ENCODE measurements at places on chromosomes 13 and 19.

- DNase-seq: no peak
Measured at GRCh38 chr13:29943686-29944085, 93.3 kb upstream of the UBL3 start.

DNA sequence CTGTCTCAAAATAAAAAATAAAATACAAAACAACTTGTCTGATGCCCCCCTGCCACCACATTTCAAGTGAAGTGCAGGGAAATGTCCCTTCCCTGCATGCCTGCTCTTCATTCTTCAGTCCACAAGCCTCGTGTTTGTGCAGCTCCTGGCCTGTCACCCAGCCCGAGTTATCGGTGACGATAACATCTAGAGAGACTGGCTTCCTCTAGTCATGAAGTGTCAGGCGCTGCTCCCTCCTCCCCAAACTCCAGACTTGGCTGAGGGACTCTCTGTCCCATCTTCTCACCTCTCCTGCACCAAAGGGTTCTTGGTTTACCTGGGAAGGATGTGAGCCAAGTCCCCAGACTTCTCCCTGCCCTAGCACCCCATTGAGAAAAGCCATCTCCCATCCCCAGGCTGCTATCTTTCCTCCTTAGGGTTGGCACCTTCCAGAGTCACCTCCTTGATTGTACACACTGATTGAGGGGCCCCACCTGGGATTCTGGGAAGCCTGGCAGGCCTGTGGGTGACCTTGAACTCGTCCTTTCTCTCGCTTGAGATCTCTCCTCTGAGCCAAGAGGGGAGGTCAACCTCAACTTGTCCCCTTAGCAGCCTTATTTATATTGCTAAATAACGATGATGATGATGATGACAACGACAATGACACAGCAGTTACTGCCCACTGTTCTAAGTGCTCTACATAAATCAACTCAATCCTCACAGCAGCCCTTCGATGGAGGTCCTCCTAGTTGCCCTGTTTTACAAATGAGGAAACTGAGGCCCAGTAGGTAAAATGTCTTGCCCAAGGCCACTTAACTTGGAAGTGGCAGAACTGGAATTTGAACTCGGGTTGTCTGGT, 13.1 kb upstream of the PLAUR start:
- DNase-seq: no peak

DNA sequence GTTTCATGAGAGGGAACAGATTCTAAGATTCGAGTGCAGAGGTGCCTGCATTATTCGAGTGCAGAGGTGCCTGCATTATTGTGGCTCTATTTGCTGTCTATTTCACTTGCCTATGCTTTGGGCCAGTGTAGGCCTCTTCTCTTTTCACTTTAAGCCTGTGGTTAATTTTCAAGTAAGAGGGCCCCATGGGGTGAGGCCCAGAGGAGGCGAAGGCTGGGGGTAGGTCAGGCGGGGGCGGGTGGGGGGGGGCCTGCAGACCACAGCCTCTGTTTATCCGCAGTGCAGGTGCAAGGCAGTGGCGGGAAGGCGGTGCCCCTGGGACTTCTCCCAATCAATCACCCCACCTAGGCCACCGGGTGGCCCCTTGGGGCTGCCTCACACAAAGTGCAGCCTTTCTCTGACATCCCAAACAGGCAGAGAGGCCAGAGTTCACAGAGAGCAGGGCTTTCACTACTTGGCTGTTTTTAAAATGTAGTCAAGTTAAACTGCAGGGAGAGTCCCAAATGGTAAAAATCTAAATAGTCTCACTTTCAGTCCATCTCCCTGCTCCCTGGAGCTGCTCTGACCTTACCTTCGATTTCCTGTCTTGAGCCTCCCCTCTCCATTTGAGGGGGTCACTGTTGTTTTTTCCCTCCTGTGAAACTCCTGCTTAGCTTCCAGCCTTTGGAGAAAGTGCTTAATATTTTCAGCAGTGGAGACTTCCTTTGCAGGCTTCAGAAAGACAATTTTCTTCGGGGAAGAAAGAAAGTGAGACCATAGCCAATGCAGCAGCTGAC, 249.0 kb downstream of the DLEU7 start:
- DNase-seq: no peak

DNA sequence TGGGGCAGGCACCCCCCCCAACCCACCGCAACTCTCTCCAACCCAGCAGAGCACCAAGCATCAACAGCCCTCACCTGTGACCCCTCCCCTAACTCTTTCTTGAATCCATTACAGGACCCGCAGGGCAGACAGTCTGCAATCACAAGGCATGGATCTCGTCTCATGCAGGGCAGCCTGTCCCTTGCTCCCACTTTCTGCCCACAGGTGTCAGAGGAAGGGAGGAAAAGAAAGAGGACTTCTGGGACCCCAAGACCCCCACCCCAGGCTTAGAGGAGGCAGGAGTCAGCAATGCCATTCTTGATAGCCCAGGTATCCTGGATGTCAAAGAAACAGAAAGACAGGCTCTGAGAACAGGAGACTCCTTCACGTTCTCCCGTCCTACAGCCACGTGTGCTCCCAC, 47.4 kb upstream of the TUBGCP3 start:
- DNase-seq: no peak

- DNase-seq: no peak
Measured at GRCh38 chr19:39843919-39844793, 2.0 kb downstream of the FBL start.

- DNase-seq: no peak
Measured at GRCh38 chr13:103195762-103196161, 129.5 kb upstream of the SLC10A2 start.

GRCh38 chr19:11797491-11797890, 832 bp upstream of the ZNF491 start:
- DNase-seq: no peak

- no peak for DNase-seq
Measured at GRCh38 chr19:31962561-31962996, 382.8 kb upstream of the ZNF507 start.

DNA sequence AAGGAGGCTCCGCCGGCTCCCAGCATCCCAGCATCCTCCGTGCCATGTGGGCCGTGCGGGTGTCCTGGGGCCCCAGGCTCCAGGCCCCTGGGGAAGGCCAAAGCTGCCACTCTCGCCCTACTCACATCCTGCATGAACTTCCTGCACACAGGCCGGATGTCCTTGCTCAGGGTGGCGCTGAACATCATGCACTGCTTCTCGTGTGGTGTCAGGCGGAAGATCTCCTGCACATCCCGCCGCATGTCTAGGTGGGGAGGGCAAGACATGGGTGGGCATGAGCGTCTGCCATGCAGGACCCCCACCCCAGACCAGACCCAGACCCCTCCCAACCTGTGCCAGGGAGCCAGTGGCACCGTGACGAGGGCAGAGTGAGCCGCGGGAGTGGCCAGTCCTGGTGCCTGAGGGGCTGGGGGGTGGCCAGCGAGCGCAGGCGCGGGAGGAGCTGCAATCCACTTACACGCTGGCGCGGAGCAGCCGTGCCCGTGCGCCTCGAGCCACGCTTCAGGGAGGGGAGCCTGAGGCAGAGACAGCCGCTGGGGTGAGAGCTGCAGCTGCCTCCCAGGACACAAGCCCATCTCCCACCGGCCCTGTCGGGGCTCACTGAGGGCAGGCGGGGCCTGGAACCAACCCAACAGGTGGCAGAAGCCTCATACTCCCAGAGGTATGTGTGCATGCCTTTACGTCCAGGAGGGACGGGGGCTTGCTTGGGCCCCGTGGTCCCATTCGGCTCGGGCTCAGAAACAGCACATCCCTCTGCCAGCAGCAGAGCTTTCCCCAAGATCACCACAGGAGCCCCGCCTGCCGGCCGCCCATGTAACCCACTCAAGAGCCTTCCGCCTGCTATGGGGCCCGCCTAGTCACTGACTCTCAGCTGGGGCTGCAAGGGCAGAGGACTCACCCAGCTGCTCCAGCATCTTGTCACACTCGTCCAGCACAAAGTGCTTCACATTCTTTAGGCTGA, 8.8 kb downstream of the DDX39A start:
- DNase-seq: no peak

DNA sequence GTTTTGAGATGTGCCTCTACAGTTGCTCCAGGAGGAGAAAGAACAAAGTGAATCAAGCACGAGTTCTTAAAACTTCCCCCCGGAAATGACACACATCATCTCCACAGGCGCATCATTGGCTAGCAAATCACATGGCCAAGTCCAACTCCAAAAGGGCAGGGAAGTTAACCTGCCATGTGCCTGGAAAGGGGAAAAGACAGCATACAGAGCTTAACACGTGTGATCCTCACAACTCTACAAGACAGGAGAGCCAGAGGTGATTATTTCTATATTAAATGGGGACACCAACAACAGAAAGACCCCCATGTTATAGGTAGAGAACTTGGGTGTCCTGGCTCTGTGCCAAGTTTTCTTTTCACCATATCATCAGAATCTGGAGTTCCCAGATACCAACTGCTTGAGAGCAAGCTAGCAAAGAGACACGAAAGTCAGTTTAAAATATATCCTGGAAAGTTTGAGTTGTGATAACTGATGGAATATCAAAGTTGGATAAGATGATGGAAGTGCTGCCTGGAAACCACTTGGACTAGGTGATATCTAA, 871.1 kb downstream of the UQCRFS1 start:
- no peak for DNase-seq

GRCh38 chr19:54469496-54469934, 3.6 kb downstream of the CDC42EP5 start:
- DNase-seq: no peak

DNA sequence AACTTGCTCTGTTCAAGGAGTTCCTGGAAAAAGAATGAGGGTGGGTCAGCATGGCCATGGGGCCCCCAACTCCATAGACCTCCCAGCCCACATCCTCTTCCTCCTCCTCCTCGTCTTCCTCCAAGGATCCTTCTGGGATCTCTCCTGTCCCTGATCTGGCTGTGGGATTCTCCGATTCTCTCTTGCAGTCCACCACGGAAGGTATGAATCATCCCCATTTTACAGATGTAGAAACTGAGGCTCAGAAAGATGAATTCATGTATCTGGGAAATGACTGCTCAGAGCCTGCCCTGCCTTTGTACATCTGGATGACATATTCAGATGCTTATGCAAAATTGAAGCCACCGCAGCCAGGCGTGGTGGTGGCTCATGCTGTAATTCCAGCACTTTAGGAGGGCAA, 2.2 kb upstream of the KANK2 start:
- DNase-seq: no peak

DNA sequence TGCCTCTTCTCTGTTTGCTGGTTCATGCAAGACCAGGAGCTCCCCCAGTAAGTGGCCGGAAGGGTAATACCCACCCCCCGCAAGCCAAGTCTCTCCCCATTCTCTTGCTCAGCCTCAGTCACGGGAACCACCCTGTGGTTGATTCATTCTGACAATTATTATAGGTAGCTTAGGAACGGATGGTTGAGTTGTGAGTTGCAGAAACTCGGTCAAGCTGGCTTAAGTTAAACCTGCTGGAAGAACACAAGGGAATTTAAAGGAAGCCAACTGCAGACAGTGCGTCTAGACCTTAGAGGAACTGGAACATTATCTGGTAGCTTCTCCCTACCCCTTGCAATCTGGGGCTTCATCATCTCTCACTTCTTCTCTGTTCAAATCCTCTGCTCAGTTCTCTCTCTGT, 8.9 kb downstream of the FPR1 start:
- DNase-seq: peak; percentile 58

DNA sequence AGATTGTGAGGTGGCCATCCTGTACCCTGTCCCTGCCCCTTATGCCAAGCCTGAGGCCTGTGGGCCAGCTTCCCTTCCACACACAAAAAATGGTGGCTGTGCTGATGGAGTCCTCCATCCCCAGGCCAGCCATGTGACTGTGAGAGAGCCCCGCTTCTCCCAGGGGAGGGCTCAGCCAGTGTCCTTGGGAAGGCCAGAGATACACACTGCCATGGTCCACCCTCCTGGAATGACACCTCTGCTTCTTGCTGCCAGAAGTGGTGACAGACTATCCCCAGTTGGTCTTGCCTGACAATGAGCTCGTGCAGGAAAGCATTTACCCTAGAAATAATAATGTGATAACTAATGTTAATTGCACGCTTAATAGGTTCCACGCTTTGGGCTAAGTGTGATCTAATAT, 38.0 kb downstream of the FAM124A start:
- no peak for DNase-seq

Measured in epithelial cell of proximal tubule (primary cell).